ENCODE measurements at places on chromosomes 3 and 15. TPM values are rescaled to one million over a fixed set of nuclear protein-coding genes. Genes with fewer than 3 reads are reported as not detected.

DNA sequence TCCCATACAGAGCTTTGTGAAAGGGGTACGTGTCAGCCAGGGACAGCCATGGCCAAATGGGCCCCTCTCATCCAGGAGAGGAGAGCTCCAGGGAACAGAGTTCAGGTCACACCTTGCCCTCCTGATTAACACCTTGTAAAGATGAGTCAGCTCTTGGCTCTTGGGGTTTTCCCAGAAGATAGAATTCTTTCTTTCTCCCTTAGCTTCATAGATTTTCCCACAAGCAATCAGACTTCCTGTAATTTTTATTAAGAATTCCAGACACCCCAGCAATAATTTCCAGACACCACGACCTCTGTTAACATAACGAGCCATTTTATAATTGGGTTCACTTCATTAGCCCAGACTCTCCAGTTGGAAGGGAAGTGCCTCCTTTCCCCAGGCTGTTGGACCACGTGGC is 86.4 kb downstream of the LRTM1 start:
- H3K36me3 ChIP-seq: no peaks in the 10 kb centered on the region
- no peak overlapping the region for H3K4me3 ChIP-seq
- no peak overlapping the region for H3K27ac ChIP-seq
- H3K4me1 ChIP-seq: no peaks in the 10 kb centered on the region

- H3K27ac ChIP-seq: no peak overlapping the region
- no peaks in the 10 kb centered on the region for H3K36me3 ChIP-seq
- peaks cover 4% of the 10 kb centered on the region for H3K4me1 ChIP-seq
Measured at GRCh38 chr3:38454884-38455638, 1.4 kb downstream of the ACVR2B start.

DNA sequence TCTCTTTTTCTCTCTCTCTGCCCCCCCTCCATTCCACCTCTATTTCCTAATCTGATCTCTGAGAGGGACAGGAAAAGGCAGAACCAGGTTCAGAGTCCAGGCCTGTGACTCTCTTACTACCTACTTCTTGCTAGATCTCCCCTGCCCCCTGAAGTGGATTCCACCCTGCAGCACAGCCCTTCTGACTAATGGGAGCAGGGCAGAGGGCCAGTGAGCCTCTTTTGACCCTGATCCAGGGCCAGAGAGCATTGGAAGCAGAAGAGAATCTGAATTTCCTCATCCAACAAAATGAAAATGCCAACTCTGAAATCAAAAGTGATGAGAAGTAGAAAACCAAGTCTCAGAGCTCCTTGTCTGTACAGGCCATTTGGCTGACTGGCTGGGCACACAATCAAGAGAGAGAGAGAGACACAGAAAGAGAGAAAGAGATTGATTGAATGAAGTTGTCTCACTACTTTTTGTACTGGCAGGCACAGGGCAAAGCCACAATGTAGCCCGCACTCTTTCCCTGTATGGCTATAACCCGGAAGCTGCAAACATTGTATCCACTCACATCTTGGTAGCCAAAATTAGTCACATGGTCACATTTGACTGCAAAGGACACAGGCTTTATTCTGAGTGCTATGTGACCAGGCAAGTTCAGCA is 31.6 kb upstream of the GLCE start:
- peaks cover 5% of the 10 kb centered on the region for H3K27me3 ChIP-seq
- H3K27ac ChIP-seq: no peak overlapping the region
- no peaks in the 10 kb centered on the region for H3K36me3 ChIP-seq
- H3K4me1 ChIP-seq: no peaks in the 10 kb centered on the region
- no peak overlapping the region for H3K4me3 ChIP-seq

DNA sequence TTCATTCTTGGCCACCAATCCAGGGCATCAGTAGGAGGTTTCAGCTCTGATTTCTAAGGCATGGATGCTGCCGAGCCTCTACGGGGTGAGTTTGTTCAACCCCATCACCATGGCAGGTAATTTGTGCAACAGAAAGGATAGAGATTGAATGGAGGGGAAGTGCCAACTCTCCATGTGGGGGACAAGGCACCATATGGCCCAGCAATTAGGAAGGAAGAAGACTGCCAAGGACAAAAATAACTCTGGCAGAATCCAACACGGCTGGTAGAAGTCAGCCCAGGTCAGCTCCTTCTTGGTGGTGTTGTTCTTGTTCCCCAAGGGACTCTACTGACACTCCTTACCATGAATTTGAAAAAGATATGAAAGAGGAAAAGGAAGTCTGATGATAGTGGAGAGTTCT is 503.9 kb downstream of the MAGI1 start:
- no peak for DNase-seq
- no peaks in the 10 kb centered on the region for H3K36me3 ChIP-seq
- no peaks in the 10 kb centered on the region for H3K4me1 ChIP-seq
- no peak overlapping the region for H3K27ac ChIP-seq

GRCh38 chr15:57297630-57298029 is 78.7 kb upstream of the CGNL1 start:
- H3K36me3 ChIP-seq: no peaks in the 10 kb centered on the region
- DNase-seq: no peak
- H3K27ac ChIP-seq: no peak overlapping the region
- H3K4me3 ChIP-seq: no peak overlapping the region
- H3K27me3 ChIP-seq: no peaks in the 10 kb centered on the region

GRCh38 chr3:99966662-99967416 is 147.5 kb downstream of the FILIP1L start:
- peak; percentile 62 for DNase-seq
- H3K4me3 ChIP-seq: no peak overlapping the region
- peaks cover 2% of the 10 kb centered on the region for H3K4me1 ChIP-seq
- H3K27me3 ChIP-seq: no peaks in the 10 kb centered on the region

- peaks cover 7% of the 10 kb centered on the region for H3K4me1 ChIP-seq
- H3K27ac ChIP-seq: no peak overlapping the region
- DNase-seq: no peak
- no peak overlapping the region for H3K4me3 ChIP-seq
- no peaks in the 10 kb centered on the region for H3K27me3 ChIP-seq
Measured at GRCh38 chr3:123668906-123669305, 84.1 kb upstream of the HACD2 start.

DNA sequence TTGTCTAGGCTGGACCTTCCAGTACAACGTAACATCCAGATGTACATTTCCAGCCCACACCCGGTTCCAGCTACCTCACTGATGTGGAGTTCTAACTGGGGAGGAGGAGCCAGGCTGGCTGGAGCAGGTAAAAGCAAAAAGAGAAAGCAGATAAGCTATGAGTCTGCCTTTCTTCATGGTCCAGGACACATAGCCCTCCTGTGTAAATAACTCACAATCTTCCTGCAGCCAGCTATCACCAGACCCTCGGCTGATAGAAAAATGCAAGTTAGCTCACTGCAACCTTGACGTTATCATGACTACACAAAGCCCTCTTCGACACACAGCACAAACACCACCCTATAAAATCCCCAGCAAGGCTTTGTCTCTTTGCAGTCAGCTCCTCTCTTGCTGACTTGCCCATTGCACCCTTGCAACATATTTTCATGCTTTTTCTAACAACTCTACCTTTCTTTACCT is 20.5 kb upstream of the ELP6 start:
- no peaks in the 10 kb centered on the region for H3K27me3 ChIP-seq
- H3K27ac ChIP-seq: no peak overlapping the region
- H3K4me3 ChIP-seq: no peak overlapping the region
- no peak for DNase-seq
- no peaks in the 10 kb centered on the region for H3K36me3 ChIP-seq
- no peaks in the 10 kb centered on the region for H3K4me1 ChIP-seq

DNA sequence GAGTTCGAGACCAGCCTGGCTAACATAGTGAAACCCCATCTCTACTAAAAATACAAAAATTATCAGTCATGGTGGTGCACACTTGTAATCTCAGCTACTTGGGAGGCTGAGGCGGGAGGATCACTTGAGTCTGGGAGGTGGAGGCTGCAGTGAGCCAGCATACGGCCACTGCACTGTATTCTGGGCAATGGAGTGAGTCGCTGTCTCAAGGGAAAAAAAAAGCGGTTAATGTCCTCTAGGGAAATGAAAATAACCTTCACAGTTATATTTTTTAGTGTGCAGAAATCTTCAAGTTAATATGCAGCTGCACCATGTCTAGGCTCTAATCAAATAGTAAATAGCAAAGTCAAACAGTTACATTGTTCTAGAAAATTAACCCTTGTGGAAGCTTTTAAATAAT is 14.8 kb downstream of the CEP19 start:
- H3K4me1 ChIP-seq: no peaks in the 10 kb centered on the region
- H3K36me3 ChIP-seq: no peaks in the 10 kb centered on the region
- H3K27me3 ChIP-seq: no peaks in the 10 kb centered on the region

GRCh38 chr3:10366651-10367101 is 45.8 kb upstream of the SEC13 start:
- DNase-seq: peak; percentile 99
- no peaks in the 10 kb centered on the region for H3K27me3 ChIP-seq
- H3K4me1 ChIP-seq: peaks cover 25% of the 10 kb centered on the region
- no peaks in the 10 kb centered on the region for H3K36me3 ChIP-seq
- no peak overlapping the region for H3K4me3 ChIP-seq

DNA sequence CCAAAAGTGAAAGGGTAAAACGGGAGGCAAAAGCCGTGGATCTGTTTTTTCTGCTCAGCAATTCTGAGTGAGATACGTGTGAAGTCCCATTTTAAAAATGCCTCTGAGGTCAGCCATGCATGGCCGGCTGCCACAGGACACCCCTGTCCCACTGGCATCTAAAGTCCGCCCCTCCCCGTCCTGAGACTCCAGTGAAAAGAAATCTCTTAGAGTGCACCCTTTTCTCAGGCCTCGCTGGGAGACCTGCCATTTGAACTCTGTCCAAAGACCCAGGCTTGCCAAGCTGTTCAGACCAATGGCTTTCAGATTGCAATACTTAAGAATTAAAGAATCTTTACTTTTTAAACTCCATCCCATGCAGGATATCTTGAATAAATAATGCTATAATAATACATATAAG is 61.0 kb upstream of the SLC24A5 start:
- H3K27me3 ChIP-seq: no peaks in the 10 kb centered on the region
- no peaks in the 10 kb centered on the region for H3K36me3 ChIP-seq

DNA sequence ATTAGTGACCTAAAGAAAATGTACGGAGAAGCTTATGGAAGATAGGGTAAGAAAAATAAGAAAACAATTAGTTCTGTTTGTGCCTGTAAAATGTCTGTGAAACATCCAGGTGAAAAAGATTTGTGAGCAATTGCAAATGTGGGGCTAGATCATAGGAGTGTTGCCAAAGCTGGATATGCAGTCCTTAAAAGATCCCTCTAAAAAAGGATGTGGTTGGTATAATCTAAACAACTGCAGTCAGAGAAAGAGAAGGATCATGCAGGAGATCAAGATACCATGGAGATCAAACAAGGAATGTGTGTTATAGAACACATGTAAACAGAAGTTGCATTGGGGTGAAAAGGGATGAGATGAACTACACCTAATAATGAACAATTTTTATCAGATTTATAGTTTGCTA is 116.8 kb downstream of the ALCAM start:
- no peaks in the 10 kb centered on the region for H3K36me3 ChIP-seq
- H3K4me1 ChIP-seq: no peaks in the 10 kb centered on the region
- peak; percentile 34 for DNase-seq
- no peak overlapping the region for H3K27ac ChIP-seq

DNA sequence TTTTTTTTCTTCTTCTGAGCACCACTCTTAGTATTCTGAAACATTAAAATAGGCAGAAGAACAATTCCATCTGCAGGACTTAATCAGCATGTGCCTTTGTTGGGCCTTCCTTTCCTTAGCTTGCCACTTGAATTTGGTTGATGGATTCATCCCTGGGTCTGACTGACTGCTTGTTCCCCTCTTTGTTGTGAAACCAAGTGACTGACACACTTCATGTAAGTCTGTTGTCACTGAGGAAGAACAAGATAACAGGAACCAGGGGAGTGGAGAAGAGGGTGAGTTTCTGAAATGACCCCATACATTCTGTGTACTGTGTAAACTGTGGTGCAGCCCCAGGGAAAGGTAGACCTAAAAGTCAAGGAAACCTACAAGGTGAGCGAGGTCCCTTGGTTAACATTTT is 188.7 kb upstream of the TBC1D5 start:
- H3K4me3 ChIP-seq: no peak overlapping the region
- H3K27ac ChIP-seq: no peak overlapping the region
- no peaks in the 10 kb centered on the region for H3K27me3 ChIP-seq
- DNase-seq: no peak

- DNase-seq: no peak
- H3K4me1 ChIP-seq: no peaks in the 10 kb centered on the region
- H3K36me3 ChIP-seq: no peaks in the 10 kb centered on the region
- no peak overlapping the region for H3K27ac ChIP-seq
- H3K4me3 ChIP-seq: no peak overlapping the region
- H3K27me3 ChIP-seq: no peaks in the 10 kb centered on the region
Measured at GRCh38 chr15:92584105-92584504, 71.5 kb downstream of the FAM174B start.

- H3K4me3 ChIP-seq: no peak overlapping the region
- H3K36me3 ChIP-seq: no peaks in the 10 kb centered on the region
- DNase-seq: no peak
- no peaks in the 10 kb centered on the region for H3K27me3 ChIP-seq
Measured at GRCh38 chr3:49460188-49460890, 9.7 kb upstream of the DAG1 start.

DNA sequence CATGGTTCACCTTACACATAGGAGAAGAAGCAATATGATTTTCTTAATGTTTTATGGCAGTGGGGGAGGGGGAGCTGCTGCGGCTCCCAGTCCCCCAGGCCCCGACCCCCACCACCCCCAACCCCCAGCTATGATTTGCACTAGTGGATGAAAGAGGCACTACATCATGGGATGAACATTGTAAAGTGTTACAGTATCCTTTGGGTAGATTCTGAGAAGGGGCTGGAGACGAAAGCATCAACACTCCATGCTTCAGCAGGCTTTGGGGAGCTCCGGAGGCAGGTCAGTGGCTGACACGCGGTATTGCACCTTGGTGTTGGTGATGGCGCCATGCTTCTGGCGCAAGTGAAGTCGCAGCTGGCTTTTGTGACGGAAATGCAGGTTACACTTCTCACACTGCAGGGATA is 19.9 kb upstream of the RTP2 start:
- peaks cover 20% of the 10 kb centered on the region for H3K36me3 ChIP-seq
- no peaks in the 10 kb centered on the region for H3K4me1 ChIP-seq
- H3K27ac ChIP-seq: no peak overlapping the region
- H3K4me3 ChIP-seq: no peak overlapping the region
- DNase-seq: no peak

DNA sequence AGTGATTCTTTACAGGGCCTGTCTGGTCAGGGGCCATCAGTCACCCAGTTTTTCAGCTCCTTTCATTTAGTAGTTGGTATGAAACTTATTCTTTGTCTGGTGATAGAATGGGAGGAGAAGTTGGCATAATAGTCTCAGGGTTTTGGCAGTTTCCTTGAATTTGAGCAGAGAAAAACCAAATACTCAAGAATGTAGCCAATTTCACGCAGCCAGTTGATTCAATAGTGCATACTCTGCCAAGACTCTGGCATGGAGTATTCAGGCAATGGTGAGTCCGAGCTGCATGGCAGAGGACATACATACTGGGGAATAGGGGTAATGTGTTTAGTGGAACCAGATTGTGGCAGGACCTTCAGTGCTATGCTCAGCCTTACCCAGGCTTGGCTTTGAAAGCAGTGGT is 118.3 kb downstream of the GALK2 start:
- no peaks in the 10 kb centered on the region for H3K27me3 ChIP-seq
- H3K36me3 ChIP-seq: no peaks in the 10 kb centered on the region
- no peak overlapping the region for H3K27ac ChIP-seq
- no peak overlapping the region for H3K4me3 ChIP-seq
- no peaks in the 10 kb centered on the region for H3K4me1 ChIP-seq

GRCh38 chr3:100060685-100061484 is 53.4 kb downstream of the FILIP1L start:
- H3K27me3 ChIP-seq: no peaks in the 10 kb centered on the region
- peaks cover 2% of the 10 kb centered on the region for H3K4me1 ChIP-seq
- no peaks in the 10 kb centered on the region for H3K36me3 ChIP-seq
- H3K4me3 ChIP-seq: no peak overlapping the region

Gene ISG20
- total RNA-seq: 3.0 TPM

Gene EPHB3
- total RNA-seq: 3.9 TPM

Gene ZCWPW2
- total RNA-seq: 1.0 TPM

Gene SPINT1
- total RNA-seq: under 0.01 TPM

Gene CTXN2
- total RNA-seq: not detected

Gene MESP2
- total RNA-seq: 0.99 TPM

Measured in fibroblast of lung (primary cell).